Stimulated activated CD8-positive, alpha-beta memory T cell treated with anti-CD3 and anti-CD28 coated beads, Interleukin-4, amount 100 ng/mL, for 1 hour (primary cell): ENCODE measurements at places on chromosomes 6 and 20.

GRCh38 chr6:150466196-150466595 lies 97.4 kb downstream of the IYD start:
- no peak for DNase-seq

DNA sequence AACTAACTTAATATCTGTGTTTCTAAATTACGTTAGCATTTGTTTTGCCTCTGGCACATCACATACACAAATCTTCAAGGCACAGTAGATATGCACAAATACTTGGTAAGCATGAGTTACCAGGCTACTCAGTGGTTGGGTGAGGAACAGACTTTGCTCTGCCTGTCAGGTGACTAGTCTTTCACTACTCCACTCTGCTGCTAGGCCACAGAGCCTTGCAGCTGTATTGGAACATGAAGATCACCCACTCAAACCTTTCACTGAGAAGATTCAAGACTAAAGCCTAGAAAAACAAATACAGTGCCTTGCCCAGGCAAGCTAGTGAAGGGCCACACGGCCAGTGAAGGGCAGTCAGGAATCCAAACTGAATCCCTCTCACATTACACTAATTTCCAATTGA lies 47.0 kb downstream of the DTNBP1 start:
- no peak for DNase-seq

GRCh38 chr6:55913228-55914195 lies 38.1 kb upstream of the BMP5 start:
- no peak for DNase-seq

- DNase-seq: no peak
These were observed 172.8 kb downstream of the CDH4 start for GRCh38 chr20:61424628-61425420.

GRCh38 chr6:158770533-158771330 lies 48.4 kb downstream of the EZR start:
- DNase-seq: no peak

DNA sequence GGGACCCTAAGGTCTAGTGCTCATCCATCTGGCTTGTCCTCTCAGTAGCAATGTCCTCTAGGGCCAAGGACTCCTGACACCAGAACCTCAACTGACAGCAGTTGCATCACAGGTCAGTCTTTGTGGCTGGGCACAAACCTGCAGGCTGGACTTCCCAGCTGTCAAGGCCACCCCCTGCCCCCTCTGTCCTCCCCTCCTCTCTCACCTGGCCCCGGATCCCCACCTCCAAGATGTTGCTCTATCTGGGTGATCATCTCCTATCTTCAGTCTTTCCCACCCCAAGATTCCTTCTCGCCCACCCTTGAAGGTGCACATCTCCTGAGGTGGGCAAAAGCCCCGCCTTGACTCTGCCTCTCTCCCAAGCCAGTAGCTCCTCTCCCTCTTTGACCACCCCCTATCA lies 131.8 kb upstream of the SRSF6 start:
- no peak for DNase-seq

- no peak for DNase-seq
These were observed 581.6 kb downstream of the HAO1 start for GRCh38 chr20:7358670-7359069.
